Immature natural killer cell (primary cell): ENCODE measurements at places on chromosomes 1 and 21. TPM values are rescaled to one million over a fixed set of nuclear protein-coding genes. Genes with fewer than 3 reads are reported as not detected.
A peak's percentile ranks its signal among the peaks of the same experiment; 100 is the strongest.

C4BPA gene
- polyA plus RNA-seq = not detected

GRCh38 chr1:29259802-29260441 lies 23.6 kb downstream of the PTPRU start:
- peak overlapping the region; percentile 71 for H3K4me3 ChIP-seq
- H3K27ac ChIP-seq = no peak overlapping the region
- no peak for DNase-seq
- H3K36me3 ChIP-seq = no peaks in the 10 kb centered on the region
- H3K4me1 ChIP-seq = peaks cover 4% of the 10 kb centered on the region

DNA sequence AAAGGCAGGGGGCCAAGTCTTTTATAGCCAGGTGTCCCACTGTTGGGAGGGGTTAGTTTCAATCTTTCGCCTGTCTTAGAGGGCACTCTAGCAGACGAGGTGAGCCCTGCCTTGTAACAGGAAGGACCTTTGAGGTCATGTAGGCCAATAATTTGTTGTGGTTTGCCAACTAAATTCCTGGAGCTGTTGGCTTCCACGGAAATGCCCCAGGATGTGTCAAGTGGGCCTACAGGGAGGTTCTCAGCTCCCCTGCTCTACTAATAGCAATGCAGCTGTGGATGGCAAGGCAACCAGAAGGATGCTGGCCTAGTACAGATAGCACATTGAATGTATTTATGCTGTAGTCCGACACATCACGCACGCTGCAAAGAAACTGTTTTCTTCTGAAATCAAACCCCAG lies 22.3 kb upstream of the CASQ2 start:
- no peak overlapping the region for H3K4me3 ChIP-seq
- no peak overlapping the region for H3K27ac ChIP-seq
- H3K36me3 ChIP-seq = no peaks in the 10 kb centered on the region
- peaks cover 5% of the 10 kb centered on the region for H3K27me3 ChIP-seq
- no peaks in the 10 kb centered on the region for H3K4me1 ChIP-seq

DNA sequence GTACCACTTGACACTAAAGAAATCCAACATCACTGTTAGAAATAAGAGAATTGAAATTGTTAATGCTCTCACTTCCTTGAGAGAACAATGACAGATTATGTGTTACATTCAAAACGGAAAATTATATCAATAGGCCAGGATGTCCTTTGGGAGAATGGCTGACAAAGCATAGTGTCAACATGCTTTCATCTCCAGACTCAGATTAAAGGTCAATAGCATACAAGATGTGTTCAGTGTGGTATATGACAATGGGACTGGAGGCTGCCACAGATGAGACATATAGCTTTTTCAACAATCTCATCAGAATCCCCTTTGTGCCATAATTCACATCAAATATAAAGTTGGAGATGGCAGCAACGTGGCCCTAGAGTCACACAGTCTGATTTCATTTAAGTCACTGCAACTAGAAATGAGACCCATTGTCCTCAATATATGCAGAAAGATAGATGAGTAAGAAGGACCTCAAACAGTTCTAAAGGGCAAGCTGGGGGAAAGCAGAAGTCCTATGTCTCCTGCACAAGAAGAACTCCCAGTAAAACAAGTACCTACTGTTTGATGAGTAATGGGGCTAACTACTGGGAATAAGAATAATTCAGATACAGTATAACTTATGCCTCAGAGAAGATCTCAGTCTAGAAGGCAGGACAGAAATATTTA lies 327.9 kb downstream of the TTLL7 start:
- no peak overlapping the region for H3K4me3 ChIP-seq
- no peaks in the 10 kb centered on the region for H3K27me3 ChIP-seq
- no peak for DNase-seq
- no peaks in the 10 kb centered on the region for H3K4me1 ChIP-seq
- H3K36me3 ChIP-seq = no peaks in the 10 kb centered on the region

DNA sequence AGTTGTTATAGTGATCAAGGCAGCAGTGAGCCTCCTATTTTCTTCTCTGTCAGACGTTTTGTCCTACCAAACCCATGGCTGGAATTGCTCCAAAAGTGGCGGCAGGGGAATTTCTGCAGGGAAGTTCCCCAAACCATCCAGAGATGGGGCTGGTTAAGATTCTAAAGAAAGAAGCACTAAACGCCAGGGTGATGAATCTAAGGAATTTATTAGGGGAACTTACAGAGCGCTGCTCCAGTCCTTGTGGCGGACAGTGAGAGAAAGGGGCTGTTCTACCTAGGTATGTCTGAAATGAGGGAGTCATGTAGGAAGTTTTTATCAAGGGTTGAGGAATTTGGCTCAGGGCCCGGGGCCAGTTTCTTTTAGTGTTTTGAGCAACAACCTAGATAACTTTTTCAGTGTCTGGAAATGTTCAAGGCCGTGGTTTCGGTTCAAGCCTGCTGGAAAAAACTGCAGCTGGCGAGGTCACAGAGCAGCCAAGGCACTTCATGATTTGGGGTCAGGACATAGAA lies 222.4 kb upstream of the B3GALT2 start:
- H3K36me3 ChIP-seq = no peaks in the 10 kb centered on the region
- H3K4me3 ChIP-seq = no peak overlapping the region
- H3K27me3 ChIP-seq = no peaks in the 10 kb centered on the region
- H3K27ac ChIP-seq = no peak overlapping the region

GRCh38 chr1:234891427-234891826 lies 237.2 kb downstream of the TOMM20 start:
- peaks cover 14% of the 10 kb centered on the region for H3K4me1 ChIP-seq
- no peak for DNase-seq
- no peak overlapping the region for H3K4me3 ChIP-seq
- no peaks in the 10 kb centered on the region for H3K36me3 ChIP-seq
- peaks cover 3% of the 10 kb centered on the region for H3K27me3 ChIP-seq

GRCh38 chr1:27065999-27066630 lies 53.5 kb upstream of the TENT5B start:
- H3K4me1 ChIP-seq = no peaks in the 10 kb centered on the region
- H3K27me3 ChIP-seq = no peaks in the 10 kb centered on the region
- no peaks in the 10 kb centered on the region for H3K36me3 ChIP-seq
- no peak for DNase-seq

DNA sequence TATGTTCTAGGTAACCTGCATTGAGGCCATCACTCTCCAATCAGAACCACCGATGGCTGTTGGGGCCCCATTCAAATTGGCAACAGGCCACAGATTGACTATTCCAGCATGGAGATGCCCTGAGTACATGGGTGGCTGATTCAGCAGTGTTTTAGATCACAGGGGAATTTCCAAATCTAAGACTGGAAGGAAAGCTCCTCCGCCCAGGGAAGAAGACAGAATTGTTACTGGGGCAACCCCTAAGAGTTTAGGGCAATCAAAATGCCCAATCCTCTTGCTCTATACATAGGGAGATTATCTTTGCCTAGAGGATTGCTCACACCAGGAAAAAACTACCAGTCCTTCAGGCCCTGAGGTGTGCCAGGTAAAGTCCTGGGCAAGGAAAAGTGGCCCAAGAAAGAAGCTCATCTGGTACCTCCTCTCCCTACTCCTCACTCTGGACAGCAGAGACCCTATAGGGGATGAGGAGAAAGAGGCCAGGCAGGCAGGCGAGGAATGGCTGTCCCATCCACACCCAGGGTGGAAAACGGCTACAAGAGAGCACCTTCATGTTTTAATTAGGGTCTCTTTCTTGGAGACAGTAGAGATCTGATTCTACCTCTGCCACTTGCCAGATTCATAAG lies 5.8 kb downstream of the S100A8 start:
- H3K4me3 ChIP-seq = no peak overlapping the region
- no peak for DNase-seq
- H3K27me3 ChIP-seq = peaks cover 2% of the 10 kb centered on the region
- H3K4me1 ChIP-seq = no peaks in the 10 kb centered on the region
- no peak overlapping the region for H3K27ac ChIP-seq

DNA sequence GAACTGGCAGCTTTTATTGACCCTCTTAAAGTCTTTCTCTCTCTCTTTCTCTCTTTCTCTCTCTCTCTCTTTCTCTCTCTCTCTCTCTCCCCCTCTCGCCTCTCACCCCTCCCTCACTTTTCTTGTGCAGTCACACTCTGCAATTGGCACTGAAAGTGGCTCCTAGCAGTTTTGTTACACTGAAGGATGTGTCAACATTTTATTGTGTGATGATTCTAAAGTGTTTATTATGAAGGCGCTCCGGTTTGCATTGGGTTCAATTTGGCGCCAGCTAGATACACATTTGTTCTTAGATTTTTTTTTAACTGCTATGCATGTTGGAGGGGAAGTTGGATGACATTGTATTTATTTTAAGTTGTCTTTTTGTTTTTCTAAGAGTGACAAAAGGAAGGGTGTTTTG lies 64.0 kb upstream of the CHRM3 start:
- no peaks in the 10 kb centered on the region for H3K4me1 ChIP-seq
- no peak for DNase-seq

DNA sequence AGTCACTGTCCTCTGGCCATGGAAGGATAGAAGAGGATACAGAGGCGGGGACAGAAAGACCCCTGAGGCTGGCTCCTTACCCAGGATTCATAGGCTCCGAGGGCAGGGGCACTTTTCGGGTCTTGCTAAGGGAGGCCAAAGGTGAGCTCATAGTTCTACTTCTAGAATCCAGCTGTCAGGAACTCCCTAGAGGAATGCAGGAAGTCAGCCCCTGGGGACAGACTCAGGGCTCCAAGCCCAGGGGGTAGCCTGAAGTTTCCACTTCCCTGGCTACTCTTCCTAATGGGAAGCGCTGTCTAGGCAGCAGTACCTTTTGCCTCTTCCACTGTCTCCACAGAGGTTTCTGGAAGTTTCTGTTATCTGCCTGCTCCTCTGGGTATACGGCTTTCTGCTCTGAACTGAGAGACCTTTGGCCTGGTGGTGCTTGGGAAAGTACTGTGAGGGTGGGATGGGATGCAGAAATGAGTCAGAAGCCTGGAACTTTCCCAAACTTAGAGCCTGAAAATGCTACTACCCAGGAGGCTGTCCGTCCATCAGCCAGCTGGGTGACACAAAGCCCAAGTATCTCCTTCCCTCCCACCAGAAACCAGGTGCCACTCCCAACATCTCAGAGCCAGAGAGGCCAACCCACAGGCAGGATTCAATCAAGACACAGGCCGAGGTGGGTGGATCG lies 3.6 kb downstream of the UBXN11 start:
- no peak for DNase-seq
- H3K27me3 ChIP-seq = peaks cover 5% of the 10 kb centered on the region
- H3K4me1 ChIP-seq = peaks cover 15% of the 10 kb centered on the region
- no peak overlapping the region for H3K4me3 ChIP-seq
- H3K36me3 ChIP-seq = no peaks in the 10 kb centered on the region

RGS8 gene
- not detected for polyA plus RNA-seq

GRCh38 chr21:35366394-35367080 lies 317.4 kb upstream of the RUNX1 start:
- no peak overlapping the region for H3K4me3 ChIP-seq
- H3K27ac ChIP-seq = no peak overlapping the region
- H3K27me3 ChIP-seq = peaks cover 5% of the 10 kb centered on the region
- H3K36me3 ChIP-seq = no peaks in the 10 kb centered on the region

GRCh38 chr1:39692152-39693074 lies 1.2 kb upstream of the HPCAL4 start:
- H3K4me3 ChIP-seq = peak overlapping the region; percentile 54
- H3K36me3 ChIP-seq = no peaks in the 10 kb centered on the region
- peaks cover 19% of the 10 kb centered on the region for H3K27me3 ChIP-seq
- H3K4me1 ChIP-seq = peaks cover 5% of the 10 kb centered on the region
- H3K27ac ChIP-seq = no peak overlapping the region
- DNase-seq = peak; percentile 7

C8B gene
- not detected for polyA plus RNA-seq

GRCh38 chr1:56453016-56453415 lies 126.3 kb downstream of the PLPP3 start:
- no peaks in the 10 kb centered on the region for H3K36me3 ChIP-seq
- no peak for DNase-seq
- no peak overlapping the region for H3K27ac ChIP-seq
- H3K4me3 ChIP-seq = no peak overlapping the region
- H3K27me3 ChIP-seq = peaks cover 3% of the 10 kb centered on the region
- H3K4me1 ChIP-seq = no peaks in the 10 kb centered on the region

DNA sequence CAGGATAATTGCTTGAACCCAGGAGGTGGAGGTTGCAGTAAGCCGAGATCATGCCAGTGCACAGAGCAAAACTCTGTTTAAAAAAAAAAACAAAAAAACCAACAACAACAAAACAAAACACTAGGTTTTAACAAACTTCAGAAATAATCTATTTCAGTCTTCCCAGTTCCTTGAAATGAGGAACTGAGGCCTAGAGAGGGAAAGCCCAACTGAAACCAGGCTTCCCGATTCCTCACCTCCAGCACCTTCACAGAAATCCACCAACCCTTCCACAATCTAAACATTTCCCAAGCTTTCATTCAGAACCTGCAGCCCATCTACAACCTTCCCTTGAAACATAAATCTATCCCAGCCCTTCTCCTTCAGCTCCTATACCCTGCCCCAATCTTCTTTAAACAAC lies 612 bp upstream of the CD52 start:
- peaks cover 3% of the 10 kb centered on the region for H3K27me3 ChIP-seq
- no peak for DNase-seq
- peaks cover 79% of the 10 kb centered on the region for H3K4me1 ChIP-seq

DNA sequence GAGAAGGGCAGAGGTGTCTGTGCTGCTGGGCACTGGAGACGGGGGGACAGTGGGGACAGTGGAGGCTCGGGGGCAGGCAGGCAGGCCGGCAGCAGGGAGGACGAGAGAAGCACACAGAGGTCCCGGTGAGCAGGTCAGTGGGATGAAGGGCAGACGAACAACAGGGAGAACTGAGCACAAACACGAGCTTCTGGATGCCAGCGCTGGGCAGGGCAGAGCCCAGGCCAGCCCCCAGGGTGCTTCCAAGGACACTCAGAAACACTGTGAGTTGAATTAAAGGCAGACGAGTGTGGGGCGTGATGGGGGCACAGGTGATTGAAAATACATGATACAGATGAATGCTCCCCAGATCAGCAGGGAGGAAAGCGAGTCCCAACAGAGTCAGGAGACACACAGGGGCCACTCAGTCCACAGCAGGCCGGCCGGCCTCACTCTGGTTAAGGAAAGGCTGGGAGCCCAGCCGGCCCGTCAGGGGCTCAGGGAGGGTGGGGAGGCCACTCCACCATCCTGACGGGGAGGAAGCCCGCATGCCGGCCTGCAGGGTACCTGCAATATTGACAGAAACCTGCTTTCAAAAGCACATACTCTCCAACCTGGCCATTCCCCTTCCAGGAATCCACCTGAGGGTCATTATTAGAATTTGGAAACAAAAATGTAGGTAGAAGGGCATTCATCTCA lies 14.1 kb downstream of the SLC19A1 start:
- DNase-seq = no peak
- no peaks in the 10 kb centered on the region for H3K36me3 ChIP-seq
- no peak overlapping the region for H3K27ac ChIP-seq
- no peaks in the 10 kb centered on the region for H3K27me3 ChIP-seq
- H3K4me1 ChIP-seq = peaks cover 2% of the 10 kb centered on the region
- no peak overlapping the region for H3K4me3 ChIP-seq

GRCh38 chr1:200207711-200208126 lies 180.2 kb downstream of the NR5A2 start:
- DNase-seq = no peak
- no peak overlapping the region for H3K4me3 ChIP-seq
